ENCODE measurements at places on chromosomes 7 and 10.

- DNase-seq = no peak
These were observed 98.7 kb upstream of the MBL2 start for GRCh38 chr10:52871191-52871843.

DNA sequence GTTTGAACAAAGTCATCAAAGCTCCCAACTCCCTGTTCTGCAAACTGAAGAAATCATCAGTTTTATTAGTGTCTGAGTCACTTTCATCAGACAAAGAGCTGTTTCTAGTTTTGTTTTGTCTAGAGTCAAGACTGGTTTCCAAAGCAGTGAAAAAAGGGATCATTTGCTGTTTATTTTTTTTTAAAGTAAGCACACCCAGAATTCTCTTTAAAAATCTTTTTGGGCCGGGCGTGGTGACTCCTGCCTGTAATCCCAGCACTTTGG, 972.0 kb upstream of the CELF2 start:
- DNase-seq = no peak

- DNase-seq = no peak
These were observed 90.4 kb downstream of the ITIH5 start for GRCh38 chr10:7576340-7576739.

GRCh38 chr7:149655784-149656183, 117.6 kb downstream of the ZNF467 start:
- no peak for DNase-seq

- no peak for DNase-seq
These were observed 115.1 kb upstream of the RET start for GRCh38 chr10:42961796-42962109.

- no peak for DNase-seq
These were observed 52.2 kb downstream of the GPAM start for GRCh38 chr10:112131346-112131745.

GRCh38 chr10:32271617-32272016, 75.3 kb downstream of the EPC1 start:
- no peak for DNase-seq

All from stimulated activated CD8-positive, alpha-beta memory T cell treated with anti-CD3 and anti-CD28 coated beads, Interleukin-7, amount 100 ng/mL, for 1 hour (primary cell).